ENCODE measurements at places on chromosomes 12 and 14.

- no peak for DNase-seq
Observed at GRCh38 chr14:63266106-63266505, 52.6 kb downstream of the GPHB5 start.

DNA sequence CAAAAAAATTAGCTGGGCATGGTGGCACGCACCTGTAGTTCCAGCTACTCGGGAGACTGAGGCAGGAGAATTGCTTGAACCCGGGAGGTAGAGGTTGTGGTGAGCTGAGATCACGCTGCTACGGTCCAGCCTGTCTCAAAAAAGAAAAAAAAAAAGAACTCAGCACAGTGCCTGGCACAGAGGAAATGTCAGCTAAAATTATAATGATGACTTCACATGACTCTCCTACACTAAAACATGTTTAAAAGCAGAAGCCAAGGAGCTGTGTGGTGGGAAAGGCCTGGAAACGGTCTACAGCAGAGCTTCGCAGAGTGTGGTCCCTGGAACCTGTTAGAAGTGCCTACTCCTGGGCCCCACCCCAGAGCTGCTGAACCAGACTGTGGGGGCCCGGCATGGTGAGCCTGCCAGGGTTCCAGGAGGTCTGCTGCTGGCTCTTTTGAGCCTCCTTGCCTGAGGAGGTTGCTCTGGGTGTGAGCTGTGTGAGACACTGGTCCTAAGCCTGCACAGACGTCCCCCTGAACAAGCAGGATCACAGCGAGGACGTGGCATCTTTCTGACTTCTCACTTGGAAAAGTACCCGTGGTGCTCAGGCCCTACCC lies 28.1 kb downstream of the TCHP start:
- DNase-seq: no peak

- no peak for DNase-seq
Observed at GRCh38 chr12:81668475-81668874, 90.7 kb downstream of the PPFIA2 start.

DNA sequence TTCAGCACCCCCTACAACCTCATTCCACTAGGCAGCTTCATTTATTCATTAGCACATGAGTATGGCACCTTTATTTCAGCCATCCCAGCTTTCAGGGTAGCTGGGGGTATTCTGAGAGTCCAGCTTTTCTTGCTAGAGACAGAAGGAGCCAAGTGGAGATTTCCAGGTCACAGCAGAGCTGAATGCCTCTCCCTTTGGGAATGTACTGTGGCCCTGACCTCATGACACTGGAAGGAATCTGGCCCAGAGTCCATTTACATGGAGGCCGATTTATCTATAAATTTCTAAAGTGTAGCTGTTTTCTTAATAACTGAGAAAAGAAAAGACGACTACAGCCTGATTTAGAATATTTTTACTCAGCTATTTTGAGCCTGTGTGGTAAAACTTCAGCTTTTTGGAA lies 47.2 kb upstream of the JDP2 start:
- DNase-seq: no peak

- no peak for DNase-seq
Observed at GRCh38 chr12:46414591-46415268, 42.2 kb upstream of the SLC38A2 start.

DNA sequence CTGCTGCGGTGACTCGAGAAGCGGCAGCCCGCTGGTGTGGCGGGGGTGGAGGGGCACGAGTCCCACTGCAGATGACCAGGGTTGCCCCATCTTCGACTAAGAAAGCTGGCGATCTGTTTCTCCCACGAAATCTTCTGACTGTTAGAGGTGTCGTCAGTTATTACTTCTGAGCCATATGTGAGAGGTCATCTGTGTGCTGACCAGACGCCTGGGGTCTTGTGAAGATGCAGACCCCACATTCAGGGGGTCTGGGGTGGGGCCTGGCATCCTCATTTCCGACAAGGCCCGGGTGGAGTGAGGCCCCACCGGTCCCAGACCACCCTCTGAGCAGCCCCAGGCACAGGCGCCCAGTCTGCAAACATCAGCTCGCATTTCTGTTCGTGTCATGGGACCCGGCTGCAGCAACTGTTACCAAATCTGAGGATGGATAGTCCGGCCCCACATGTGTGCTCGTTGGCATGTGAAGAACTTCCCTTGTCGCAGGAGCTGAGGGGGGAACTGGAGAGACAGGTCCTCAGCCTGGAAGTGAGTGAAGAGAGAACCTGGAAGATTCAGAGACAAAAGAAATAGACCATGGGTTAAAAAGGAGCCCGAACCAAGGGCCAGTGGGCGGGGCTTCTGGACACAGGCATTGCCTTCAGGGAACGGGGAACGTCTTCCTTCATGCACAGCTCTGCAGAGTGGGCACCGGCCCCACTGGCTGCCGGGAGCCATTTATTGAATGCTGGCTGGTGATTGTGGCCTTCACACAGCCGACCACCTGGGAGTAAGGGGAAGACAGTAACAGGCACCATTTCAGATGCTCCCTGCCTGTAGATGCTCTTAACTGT lies 135.2 kb downstream of the ADGRD1 start:
- peak; percentile 17 for DNase-seq

DNA sequence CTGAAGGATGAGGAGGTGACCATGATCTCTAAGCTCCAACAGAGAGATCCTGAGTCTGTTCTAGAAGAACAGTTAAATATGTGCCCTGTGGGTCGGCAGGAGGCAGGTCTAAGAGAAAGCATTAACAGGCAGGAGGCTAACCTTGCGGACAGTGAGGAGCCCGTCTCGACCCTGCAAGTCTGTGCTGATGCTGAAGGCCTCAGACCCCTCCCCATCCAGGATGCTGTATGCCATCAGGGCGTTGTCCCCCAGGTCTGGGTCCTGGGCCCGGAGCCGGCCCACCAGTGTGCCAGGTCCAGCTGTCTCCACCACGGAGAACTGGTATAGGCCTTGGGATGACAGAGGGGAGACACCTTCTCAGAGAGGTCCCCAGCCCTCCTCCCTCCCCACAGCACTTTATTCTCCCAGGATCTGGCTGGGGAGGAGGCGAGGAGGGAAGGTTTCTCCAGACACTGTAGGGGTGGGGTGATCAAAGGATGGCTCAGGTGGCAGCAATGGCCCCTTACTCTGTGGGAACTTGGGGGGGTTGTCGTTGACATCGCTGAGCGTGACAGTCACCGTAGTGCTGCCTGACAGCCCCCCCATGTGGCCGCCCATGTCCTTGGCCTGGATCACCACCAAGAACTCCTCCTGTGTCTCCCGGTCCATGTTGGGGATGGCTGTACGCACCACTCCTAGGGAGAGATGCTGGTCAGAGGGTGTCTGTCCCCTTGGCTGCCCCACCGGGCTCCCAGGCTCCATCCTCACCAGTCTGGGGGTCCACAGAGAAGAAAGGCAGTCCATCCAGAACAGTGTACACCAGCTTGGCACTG lies 3.1 kb downstream of the CDH24 start:
- peak; percentile 64 for DNase-seq

GRCh38 chr14:50920482-50921230 lies 23.6 kb downstream of the PYGL start:
- DNase-seq: no peak

DNA sequence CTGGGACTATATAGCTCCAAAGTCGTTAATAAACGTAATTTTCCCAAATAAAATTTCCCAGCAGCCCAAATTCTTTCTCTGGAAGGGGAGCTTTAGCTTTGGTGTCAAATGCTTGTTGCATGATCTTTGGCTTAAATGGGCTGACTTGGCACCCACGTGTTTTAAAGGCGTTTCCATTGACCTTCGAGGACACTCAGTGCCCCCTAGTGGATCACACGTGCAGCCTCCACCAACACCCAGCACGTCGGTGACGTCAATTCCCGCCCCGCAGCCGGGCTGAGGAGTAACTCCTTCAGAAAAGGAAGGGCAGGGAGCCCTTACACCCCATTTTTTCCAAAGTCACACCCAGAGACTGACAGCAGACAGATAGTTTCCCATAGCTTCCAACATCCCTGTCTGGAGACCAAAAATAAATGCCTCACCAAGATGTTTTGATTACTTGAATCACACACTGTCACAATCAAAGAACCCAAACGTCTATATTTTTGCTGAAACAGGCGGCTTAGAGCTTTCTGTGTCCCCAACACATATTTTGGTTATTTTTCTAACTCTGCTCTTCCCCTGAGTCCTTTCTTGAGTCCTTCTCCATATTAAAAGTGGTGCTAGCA lies 707.9 kb downstream of the AACS start:
- DNase-seq: peak; percentile 43

GRCh38 chr12:96375841-96376604 lies 24.2 kb downstream of the CDK17 start:
- DNase-seq: no peak

GRCh38 chr14:103097994-103098957 lies 3.8 kb downstream of the EXOC3L4 start:
- no peak for DNase-seq

GRCh38 chr12:120994059-120994458 lies 15.7 kb downstream of the HNF1A start:
- no peak for DNase-seq

DNA sequence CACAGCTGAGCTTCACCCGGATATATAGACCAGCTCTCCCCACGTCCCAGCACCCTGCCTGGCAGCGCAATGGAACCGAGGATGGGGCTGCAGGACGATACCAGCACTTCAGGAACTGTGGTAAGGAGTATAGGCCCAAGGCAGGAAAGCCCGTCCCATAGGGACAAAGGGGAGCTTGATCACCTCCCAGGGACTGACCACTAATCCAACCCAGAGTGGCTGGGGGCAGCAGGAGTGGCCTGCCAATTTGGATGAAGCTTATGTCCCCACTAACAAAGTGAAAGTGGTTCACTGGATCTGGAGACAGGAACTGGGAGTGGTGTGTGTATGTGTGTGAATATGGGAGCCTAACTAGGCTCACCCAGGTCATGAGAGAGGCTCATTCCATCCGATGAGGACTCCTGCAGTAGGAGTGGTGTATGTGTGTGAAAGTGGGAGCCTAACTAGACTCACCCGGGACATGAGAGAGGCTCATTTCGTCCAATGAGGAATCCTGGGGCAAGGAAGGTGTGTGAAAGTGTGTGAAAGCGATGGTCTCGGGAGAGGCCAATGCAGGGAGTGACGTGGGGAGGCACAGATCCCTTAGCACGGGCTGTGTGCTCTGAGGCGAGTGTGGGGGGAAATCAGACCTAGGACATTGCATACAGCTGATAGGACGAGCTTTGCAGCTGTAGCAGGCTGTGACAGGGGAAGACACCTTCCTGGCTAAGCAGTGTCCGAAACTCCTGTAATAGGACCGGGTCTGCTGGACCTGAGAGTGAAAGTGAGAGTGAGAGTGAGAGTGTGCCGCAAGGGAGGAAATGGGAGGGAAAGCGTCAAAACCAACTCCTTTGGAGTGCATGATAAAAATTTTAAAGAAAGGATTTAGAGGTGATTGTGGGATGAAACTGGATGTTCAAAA lies 25.7 kb downstream of the KLRK1 start:
- peak; percentile 58 for DNase-seq

DNA sequence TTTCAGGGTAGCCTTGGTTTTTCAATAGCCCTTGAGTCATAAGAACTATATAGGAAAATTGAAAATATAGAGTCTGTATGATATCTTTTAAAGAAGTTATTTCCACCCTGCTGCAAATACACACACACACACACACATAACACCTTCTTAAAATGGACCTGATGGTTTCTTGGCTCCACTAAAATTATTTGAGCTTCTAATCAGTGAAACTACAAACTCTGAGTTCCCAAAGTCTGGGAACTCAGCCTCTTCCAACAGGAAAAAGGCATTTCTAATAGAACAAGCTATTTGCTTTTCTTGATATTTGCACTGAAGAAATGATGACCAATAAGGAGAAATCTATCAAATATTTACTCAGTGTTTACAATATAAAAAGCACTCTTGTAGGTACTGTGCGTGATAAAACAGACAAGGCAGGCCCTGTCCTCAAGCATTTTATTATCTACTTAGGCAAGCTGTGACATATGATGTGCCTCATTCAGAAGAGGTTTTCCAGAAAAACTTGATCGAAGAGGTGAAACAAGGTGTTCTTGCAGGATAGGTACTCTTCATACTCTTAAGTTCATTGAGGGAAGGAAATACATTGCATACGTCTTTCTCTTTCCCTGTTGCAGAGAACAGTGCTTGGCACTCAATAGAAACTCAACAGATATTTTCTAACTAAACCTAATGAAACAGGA lies 88.6 kb downstream of the MGST1 start:
- DNase-seq: no peak

DNA sequence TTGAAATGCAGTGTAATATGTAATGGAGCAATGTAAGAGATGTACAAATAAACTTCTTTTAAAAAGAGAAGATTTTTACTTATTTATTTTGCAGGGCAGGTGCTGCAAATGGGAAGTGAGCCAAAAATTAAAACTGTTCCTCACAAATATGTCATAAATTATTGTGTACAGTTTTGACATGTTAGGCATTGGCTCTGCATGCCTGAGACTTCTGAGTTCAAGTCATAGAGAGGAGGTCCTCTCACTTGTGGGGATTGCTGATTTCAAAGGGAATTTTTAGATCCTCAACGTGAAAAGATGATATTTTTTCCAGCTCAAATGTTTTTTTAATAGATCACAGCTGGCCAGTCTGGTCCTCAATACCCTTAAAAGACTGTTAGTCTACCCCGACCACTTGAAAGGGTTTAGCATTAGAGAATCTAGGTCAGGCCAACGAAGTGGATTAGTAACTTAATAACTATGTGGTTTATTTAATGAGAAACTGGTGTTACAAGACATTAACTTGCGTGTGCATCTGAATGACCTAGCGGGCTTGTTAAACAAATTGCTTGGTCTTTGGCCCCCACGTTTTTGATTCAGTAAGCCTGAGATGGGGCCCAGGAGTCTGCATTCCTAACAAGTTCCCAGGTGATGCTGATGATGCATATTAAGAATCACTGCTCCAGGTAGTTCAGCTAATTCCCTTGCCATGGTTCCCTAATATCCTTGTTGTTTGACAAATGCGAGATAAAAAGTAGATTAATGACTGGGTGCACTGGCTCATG lies 30.9 kb upstream of the WDR89 start:
- DNase-seq: no peak

- no peak for DNase-seq
Observed at GRCh38 chr14:21534576-21534975, 8.4 kb upstream of the SALL2 start.

- DNase-seq: no peak
Observed at GRCh38 chr12:46452061-46452615, 79.6 kb upstream of the SLC38A2 start.

DNA sequence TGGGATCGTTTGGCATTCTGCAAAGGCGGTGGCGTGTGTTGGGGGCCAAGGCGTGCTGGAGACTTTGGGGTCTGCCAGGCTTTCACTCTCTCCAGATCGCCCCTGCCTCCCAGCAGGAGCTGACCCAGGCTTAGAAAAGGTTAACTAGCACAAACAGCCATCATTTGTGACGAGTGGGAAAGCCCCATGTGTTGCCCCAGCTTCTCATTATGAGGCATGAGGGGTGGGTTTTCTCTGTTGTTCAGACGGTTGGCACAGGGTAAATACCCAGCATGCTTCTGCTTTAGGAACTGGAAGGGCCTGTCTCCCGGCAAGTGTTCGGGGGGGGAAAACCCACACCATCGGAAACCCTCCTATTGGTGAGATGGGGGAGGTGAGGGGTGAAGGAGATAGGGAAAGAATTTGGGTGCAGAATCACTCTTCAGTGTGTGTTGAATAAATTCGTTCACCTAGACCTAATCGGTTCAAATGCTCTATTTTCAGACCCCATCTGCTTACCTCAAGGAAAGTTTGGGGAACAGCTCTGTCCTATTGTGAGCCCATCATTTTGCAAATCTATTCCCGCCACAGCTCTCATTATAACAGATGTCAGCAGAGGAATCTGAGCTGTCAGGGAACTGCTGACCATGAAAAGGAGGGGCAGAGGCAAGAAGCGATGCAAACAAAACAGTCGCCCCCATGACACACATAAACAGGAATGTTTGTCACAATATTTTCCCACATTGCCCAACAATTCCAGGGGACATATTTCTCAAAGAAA lies 34.7 kb upstream of the C12orf42 start:
- DNase-seq: no peak

GRCh38 chr12:108120863-108121165 lies 8.3 kb upstream of the WSCD2 start:
- DNase-seq: no peak

Data from stimulated activated CD8-positive, alpha-beta memory T cell treated with anti-CD3 and anti-CD28 coated beads, Interleukin-4, amount 100 ng/mL, for 48 hours (primary cell).